Aorta (tissue), 5 donors: ENCODE measurements at places on chromosomes 1 and 21. TPM values are rescaled to one million over a fixed set of nuclear protein-coding genes. Genes with fewer than 3 reads are reported as not detected.

DNA sequence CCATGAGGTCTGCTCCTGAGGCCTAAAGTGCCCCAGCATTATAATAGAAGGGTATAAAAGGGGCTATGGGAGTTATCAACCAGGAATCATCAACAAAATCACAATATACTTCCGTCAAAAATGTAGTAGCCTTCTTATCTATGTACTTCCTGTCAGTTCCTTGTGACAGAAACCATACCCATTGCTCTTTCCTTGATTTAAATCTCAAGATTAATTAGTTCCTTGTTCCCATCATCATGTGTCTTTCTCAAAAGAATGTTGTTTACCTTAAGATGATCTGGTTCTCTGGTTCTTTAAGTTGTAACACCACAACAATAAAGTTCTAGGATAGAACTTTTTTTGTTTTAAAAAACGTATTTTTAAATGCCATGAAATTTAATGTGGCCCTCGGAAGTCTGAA lies 833.3 kb downstream of the LTN1 start:
- no peak for DNase-seq

DNA sequence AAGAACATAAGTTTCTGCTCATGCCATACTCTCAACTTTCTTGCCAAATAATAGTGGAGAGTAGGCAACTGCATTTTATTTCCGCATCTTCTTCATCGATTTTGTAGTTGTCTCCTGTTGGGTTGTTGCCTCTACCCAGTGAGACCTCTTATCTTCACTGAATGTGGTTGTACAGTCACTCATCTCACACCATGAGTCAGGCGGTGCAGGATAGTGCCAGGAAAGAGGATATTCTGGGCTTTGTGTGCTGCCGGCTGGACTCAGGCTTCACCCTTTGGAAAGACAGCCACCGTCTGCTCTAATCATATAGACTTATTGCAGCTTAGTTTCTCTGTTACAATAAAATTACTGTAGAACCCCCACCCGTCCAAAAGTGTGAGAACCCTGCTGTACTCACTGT lies 154.3 kb upstream of the USP24 start:
- no peak for DNase-seq

Gene OLIG2
- not detected for total RNA-seq

Gene OVAAL
- total RNA-seq: not detected

Gene NID1
- 69.5 TPM for total RNA-seq

DNA sequence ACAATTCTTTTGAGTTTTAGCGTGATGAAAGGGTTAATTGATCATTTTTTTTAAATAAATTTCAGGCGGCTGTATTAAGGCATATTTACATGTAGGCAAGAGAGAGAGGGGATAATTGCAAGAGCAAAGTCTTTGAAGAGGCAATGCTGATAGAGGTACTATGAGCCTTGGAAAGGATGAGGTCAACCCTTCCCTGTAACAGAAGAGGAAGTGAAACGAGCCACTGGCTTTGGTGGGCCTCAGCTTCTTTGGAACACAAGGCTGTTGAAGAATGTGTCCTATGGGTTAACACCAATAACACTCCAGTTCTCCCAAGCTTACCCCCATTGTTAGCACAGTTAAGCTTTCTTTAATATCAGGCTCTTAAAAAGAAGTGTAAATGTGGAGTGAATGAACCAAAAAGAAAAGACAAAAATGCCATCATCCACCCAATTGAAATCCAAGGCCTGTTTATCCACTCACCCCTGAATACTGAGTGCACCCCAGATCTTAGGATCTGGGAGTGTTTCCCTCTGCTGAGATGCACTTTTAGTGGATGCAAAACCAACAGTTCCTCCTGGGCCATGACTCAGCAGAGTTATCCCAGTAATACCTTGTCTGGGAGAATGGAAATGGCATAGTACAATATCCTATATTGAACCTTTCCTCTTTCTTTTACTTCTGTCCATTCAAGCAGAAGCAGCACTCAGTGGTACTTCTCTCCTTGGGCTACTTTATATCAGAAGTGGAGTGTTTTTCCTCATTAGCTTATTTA lies 216.4 kb downstream of the SLC44A5 start:
- DNase-seq: no peak

DNA sequence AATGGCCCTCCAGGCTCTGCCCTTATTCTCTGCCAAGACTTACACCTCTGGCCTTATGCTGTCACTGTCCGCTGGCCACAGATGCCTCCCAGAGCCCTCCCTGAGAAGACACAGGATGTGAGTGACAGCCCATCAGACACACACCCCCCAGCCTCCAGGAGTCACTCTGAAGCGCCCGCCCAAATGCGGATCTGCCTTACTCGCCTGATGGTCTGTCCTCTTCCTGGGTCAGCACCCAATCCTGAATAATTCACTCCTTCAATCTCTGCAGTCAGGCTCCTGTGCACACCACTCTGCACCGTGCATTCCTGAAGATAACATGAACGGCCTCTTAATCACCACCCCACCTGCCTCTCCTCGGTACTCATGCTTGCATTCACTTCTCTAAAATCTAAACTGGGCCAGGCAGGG lies 14.7 kb downstream of the CLSTN1 start:
- DNase-seq: peak; percentile 53

GRCh38 chr21:46095083-46095719 lies 2.7 kb upstream of the COL6A2 start:
- peak; percentile 54 for DNase-seq

Gene LCE3E
- total RNA-seq: not detected
